ENCODE measurements at places on chromosomes 1 and 21. TPM values are rescaled to one million over a fixed set of nuclear protein-coding genes. Genes with fewer than 3 reads are reported as not detected.

DNA sequence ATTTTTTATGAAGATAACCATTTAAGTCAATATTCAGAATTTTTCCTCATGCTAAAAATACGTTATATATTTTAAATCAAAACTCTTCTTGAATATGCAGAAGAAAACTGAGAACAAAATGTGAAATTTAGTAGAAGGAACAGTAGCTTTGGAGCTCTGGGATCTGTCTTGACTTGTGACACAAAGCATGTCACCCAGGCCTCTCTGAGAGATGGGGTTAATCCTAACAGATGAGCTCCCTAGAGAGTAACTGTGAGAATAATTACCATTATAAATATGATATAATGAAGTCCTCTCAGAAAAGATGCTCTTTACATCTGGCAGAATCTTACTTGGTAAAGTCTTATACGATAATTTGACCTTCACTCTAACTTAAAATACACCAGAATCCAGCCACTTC lies 272.0 kb downstream of the PTPRC start:
- DNase-seq = no peak

DNA sequence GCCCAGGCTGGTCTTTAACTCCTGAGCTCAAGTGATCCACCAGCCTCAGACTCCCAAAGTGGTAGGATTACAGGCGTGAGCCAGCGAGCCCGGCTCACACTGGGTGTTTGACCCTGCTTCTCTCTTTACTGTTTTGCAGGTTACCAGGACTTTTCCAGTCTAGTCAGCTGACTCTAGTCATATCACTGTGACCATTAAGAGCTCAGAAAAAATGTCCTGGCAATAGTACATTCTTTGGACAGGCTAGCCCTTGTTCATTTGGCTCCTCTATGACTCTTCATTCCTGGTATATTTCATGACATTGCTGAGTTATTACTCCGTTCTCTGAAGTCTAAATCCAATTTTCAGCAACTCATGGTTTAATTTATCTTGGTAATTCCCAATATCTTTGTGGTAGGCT lies 8.0 kb upstream of the CA6 start:
- DNase-seq = no peak

Gene FASLG
- 0.33 TPM for total RNA-seq

DNA sequence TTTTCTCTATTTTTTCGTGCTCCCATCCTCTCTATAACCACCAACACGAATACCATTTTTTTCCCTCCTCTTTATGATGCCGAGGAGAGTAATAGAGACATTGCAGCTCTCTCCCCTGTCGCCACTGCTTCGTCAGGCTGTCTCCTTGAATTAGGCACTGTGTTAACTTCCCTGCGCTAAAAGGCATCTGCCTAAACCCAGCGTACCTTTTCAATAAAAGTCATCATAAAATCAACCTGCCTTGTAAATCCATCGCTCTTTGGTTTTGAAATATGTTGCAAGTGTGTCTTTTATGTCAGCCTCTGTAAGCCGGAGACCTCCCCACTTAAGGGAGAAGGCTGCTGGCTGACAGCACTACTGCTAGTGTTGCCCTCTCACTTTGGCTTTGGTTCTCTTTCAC lies 8.7 kb downstream of the RNF220 start:
- DNase-seq = no peak

DNA sequence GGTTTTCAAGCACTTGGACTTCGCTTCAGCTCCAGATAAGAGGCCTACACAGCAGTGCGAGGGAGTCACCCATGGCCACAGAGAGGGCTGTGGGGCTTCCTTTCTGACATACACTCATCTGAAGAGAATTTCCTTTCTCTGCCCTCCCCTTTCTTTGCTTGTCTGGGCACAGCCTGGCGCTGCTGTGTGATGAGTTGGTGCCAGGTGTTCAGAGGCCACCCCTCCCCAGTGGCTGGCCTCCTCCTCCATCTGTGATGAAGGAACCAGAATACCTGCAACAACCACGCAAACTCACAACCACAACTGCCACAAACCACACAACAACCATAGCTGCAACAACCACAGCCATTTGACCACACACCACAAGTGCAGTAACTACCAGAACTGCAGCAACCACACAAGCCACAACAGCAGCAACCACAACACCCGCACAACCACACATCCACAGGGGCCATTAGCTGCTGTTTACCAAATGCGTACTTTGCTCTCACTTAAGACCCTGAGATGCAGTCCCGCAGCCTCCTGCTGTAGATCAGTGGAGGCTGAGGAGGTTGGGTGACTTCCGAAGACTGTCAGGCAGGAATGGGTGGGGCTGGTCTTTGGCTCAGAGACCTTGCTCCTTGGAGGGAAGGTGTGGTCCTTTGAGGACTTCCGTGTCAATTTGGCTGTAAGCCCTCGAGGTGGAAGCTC lies 71.1 kb downstream of the IER5 start:
- no peak for DNase-seq

Gene FMOD
- 204 TPM for total RNA-seq

GRCh38 chr1:232101231-232101630 lies 474.6 kb downstream of the DISC1 start:
- no peak for DNase-seq

DNA sequence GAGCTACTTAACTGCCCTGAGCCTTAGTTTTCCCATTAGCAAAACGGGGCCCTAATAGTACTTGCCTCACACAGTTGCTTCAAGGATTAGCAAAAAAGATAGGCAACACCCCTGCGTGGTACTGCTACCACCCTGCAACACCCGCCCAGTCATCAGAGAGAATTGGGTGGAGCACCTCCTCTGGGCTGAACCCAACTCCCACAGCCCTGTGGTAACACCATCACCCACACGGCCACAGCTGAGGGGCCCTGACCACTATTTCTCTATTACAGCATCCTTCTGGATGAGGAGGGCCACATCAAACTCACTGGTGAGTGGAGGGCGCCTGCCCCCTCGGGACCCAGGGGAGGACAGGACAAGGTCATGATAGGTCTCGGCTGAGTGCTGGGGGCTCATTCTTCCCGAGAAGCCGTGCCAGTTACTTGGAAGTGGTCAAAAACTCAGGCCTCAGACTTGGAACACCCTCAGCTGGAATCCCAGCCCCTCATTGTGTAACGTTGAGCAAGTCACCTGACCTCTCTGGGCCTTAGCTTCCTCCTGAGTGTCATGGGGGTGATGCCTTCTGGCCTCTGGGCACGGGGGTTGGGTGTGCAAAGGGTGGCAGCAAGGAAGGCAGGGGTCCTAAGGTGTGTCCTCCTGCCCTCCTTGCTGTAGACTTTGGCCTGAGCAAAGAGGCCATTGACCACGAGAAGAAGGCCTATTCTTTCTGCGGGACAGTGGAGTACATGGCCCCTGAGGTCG lies 24.6 kb downstream of the RPS6KA1 start:
- DNase-seq = no peak

GRCh38 chr1:83065952-83066727 lies 932.8 kb downstream of the TTLL7 start:
- DNase-seq = no peak

DNA sequence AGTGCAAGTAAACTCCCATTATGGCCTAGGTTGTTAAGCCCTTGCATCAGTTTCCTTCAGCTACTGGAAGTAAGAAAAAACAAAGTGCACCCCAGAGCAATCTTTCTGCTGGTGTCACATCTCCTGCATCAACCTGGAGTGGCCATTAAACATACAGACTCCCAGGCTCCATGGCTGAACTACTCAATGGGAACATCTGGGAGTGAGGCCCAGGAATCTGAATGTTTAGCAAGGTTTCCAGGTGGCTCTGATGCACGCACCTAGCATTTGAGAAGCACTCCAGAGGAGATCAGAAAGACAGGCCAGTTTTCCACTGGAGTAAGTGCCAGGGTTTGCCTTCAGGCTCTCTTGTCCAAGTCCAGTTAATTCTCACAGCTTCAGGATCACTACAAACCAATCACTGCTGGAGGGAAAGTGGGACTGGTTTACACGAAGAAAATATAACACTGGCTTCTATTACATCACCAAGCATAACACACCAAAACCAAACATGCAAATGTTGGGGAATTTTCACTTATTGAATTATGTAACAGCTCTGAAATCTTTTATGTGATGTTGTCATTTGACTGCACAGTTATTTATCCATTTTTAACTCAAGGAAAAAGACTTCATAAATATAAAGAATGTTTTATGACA lies 22.3 kb upstream of the ABCA4 start:
- DNase-seq = no peak

DNA sequence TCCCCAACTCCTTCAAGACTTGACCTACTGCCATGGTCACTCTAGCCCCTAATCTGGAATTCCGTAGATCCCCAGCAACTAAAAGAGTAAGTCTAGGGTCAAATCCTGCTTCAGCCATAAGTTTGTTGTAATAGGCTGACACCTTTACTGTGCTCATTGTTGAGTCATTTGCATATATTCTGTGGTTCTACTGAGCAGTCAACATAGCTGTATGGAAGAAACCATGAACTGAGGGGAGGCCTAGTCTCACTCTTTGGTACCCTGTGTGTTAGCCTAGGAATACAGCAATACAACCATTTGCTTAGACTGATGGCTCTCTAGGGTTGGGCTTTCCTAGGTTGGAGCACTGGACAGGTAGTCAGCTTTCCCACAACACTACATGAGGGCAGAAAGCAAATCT lies 23.6 kb upstream of the SLC35D1 start:
- no peak for DNase-seq

Gene NHLH1
- 0.24 TPM for total RNA-seq

- peak; percentile 94 for DNase-seq
Observed at GRCh38 chr1:21318714-21319159, 28.5 kb upstream of the ECE1 start.

GRCh38 chr1:34879230-34879629 lies 19.7 kb upstream of the SMIM12 start:
- no peak for DNase-seq

- DNase-seq = no peak
Observed at GRCh38 chr1:33685256-33685655, 178.6 kb upstream of the HMGB4 start.

GRCh38 chr1:7302126-7302525 lies 469.0 kb upstream of the VAMP3 start:
- no peak for DNase-seq

Data from aorta (tissue), 5 donors.